ENCODE measurements at places on chromosomes 2 and 18. TPM values are rescaled to one million over a fixed set of nuclear protein-coding genes. Genes with fewer than 3 reads are reported as not detected.

DNA sequence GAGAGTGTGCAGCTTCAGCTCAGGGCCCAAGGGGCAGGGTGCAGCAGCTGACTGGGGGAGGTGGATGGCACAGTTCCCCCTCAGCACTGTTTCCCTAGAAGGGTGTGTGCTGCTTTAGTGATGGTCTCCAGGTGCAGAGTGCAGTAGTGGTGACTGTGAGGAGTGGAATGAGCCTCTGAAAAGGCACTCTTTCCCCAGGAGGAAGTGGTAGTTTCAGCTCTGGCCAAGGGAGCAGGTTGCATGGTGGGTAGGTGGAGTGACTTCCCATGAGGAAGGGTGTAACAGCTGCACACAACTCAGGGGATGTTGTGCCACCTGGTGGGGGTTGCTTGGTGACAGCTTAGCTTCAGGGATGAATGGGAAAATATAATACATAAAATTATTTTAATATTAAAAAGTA, 251.5 kb upstream of the NXPH2 start:
- no peak for DNase-seq

Gene GLI2
- total RNA-seq, result 3.8 TPM

DNA sequence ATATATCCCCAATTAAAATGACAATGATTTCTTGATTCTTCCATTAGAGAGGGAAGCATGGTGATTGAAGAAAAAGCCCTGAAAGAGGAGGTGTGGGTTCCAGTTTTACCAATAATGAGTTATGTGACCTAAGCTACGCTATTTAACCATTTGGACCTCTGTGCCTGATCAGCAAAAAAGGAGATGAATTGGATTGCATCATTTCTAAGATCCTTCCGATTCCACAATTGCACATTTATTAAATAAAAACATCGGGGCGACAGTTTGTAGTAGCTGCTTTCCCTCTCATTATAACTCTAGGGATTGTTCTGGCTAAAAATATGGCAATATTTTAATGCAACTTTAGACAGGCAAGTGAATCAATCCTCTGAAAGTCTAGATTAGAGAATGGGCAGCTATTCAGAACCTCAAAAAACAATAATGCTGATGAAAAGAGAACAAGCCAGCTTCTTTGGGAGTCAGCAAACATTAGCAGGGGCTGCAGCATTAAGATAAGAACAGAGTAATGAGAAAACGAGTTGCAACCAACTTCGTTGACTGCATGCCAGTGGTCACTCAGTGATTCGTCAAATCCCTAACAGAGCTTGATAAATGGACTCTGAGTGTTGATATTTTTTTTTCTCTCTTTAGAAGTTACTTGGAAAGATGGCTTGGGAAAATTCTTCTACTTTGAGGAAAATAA, 301.2 kb downstream of the AGPS start:
- DNase-seq, result no peak

Gene RANBP2
- 74.9 TPM for total RNA-seq

DNA sequence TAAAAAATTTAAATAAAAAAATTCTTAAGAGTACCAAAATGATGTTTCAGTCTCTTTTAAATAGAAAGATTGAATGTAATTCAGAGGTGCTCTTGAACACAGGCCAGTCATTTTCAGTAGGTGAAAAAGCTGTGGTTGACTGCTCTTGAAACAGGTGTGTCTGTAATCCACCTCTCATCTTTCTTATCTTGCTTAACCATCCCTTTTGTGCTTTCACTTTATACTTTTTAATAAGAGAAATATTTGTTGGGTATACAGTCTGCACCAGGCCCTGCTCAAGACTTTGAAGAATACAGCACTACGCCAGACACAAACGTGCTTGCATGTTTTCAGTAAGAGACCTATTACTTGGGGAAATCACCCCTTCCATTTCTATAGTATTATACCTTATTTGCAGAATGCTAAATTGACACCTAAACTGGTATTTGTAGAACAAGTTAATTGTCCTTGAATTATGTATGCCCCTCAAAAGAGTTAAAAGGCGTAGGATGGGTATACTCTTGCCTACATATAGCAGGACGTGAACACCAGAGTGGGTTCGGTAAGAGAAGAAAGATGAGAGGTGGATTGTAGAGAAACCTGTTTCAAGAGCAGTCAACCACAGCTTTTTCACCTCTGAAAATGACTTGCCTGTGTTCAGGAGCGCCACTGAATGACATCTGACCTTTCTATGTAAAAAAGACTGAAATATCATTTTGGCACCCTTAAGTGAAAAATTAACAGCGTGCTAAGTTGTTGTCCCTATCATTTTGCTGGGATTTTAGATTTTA, 4.0 kb upstream of the RTN4 start:
- no peak for DNase-seq

Gene REL
- total RNA-seq, result 6.2 TPM

GRCh38 chr2:113831161-113831560, 58.7 kb upstream of the ACTR3 start:
- DNase-seq, result peak; percentile 56

DNA sequence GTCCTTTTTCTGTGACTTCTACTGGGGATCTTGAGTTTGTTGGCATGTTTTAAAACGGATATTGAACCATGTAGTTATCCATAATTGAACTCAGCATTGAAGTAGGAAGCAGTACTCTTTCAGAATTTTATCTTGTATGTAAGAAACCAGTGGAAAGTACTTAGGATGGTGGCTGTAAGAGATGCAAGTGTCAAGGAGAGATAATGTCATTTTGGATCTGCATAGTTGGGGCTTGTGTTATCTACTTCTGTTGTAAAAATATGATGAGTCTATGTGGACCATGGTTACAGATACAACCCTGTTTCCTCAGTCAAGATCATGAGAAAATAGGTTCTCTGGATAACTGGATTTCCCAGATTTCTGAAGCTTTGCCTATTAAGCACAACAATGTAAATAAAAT, 113.7 kb downstream of the NAB1 start:
- peak; percentile 36 for DNase-seq

Gene GALNT14
- not detected for total RNA-seq

Gene POMC
- 0.59 TPM for total RNA-seq

- DNase-seq, result no peak
These were observed 8.3 kb upstream of the TMEM178A start for GRCh38 chr2:39657287-39657937.

DNA sequence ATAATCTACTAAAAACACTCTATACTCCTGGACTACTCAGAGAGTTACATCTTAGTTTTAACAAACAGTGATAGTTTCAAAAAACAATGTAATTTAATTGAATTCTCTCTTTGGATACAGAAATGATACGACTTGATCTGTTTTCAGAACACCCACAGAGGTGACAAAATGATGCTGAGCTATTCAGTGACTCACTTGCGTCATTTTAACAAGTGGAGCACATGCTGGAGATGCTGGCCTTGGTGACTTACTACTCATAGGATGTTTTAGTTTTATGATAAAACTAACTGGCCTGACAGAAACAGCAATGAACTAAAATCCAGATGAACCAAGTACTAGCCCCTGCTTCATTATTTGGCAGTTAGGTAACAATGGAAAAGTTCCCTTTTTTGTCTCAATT, 101.3 kb upstream of the ITGB6 start:
- no peak for DNase-seq

DNA sequence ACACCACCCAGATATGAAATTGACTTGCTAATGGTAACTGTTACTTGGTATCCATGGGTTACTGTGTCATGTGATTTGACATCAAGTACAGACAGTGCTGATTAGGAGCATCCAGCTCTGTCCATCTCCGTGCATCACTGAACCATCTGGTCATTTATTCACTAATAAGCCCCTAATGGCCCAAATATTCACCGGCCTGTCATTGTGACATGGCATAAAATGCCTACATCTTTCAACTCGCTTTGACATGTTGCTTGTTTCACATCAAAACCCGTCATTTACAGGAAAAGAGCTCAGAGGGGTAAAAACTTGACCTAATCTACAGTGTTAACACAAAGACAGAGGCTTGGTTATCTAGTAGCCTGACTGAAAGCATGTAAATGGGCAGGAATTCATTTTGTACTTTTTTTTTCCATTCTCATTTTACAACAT, 308.9 kb upstream of the ATP5MC3 start:
- no peak for DNase-seq

Gene CTIF
- total RNA-seq, result 65.9 TPM

GRCh38 chr2:105121434-105121833, 83.6 kb downstream of the MRPS9 start:
- no peak for DNase-seq

Gene SALL3
- total RNA-seq, result not detected

All from osteoblast (primary cell).